T-helper 1 cell treated with Interleukin-12 subunit alpha and Interleukin-12 subunit beta and Interleukin-4 antibody, amounts not matched to agents 30 ng/mL and 1 ng/mL, for 36 hours (primary cell): ENCODE measurements at places on chromosomes 13 and 19. TPM values are rescaled to one million over a fixed set of nuclear protein-coding genes. Genes with fewer than 3 reads are reported as not detected.

Gene ZNF416
- total RNA-seq: 6.1 and 6.4 TPM in 2 replicates

Gene C19orf18
- total RNA-seq: 0.32 TPM in 1 of 2 replicates, not detected in the other

Gene GJB2
- total RNA-seq: 3.9 and 4.9 TPM in 2 replicates

Gene ZNF723
- not detected in 2 replicates for total RNA-seq

Gene BST2
- total RNA-seq: 214 and 218 TPM in 2 replicates

Gene SYT5
- not detected in 2 replicates for total RNA-seq

Gene GDF15
- total RNA-seq: 0.78 TPM in 1 of 2 replicates, not detected in the other

Gene PRR22
- 5.0 and 5.3 TPM in 2 replicates for total RNA-seq

Gene CEACAM4
- not detected in 2 replicates for total RNA-seq

Gene FAM174C
- 55.8 and 64.6 TPM in 2 replicates for total RNA-seq

Gene CGB3
- not detected in 2 replicates for total RNA-seq

Gene GAS6
- total RNA-seq: 3.3 and 3.8 TPM in 2 replicates

Gene CERS1
- total RNA-seq: not detected in 2 replicates

Gene ZNF91
- total RNA-seq: 30.7 and 38.0 TPM in 2 replicates

Gene DAND5
- total RNA-seq: 0.10 TPM in 1 of 2 replicates, not detected in the other

Gene LILRA1
- not detected in 2 replicates for total RNA-seq

Gene TTC9B
- total RNA-seq: not detected in 2 replicates

Gene KLC3
- not detected in 2 replicates for total RNA-seq

Gene C19orf67
- 0.32 and 0.34 TPM in 2 replicates for total RNA-seq

Gene COLGALT1
- 53.4 and 62.0 TPM in 2 replicates for total RNA-seq

Gene ZNF480
- total RNA-seq: 12.0 and 16.2 TPM in 2 replicates

Gene SLC5A5
- 1.6 and 2.2 TPM in 2 replicates for total RNA-seq

Gene TUBB4A
- 1.5 and 2.4 TPM in 2 replicates for total RNA-seq

Gene CACNA1A
- total RNA-seq: 1.7 and 2.5 TPM in 2 replicates

Gene WTIP
- 0.27 and 0.37 TPM in 2 replicates for total RNA-seq

Gene SNRPD2
- 489 and 509 TPM in 2 replicates for total RNA-seq

Gene RFPL4A
- not detected in 2 replicates for total RNA-seq

Gene DGKH
- 14.2 and 14.5 TPM in 2 replicates for total RNA-seq

Gene NOTCH3
- total RNA-seq: not detected in 2 replicates

Gene ABCA7
- 63.6 and 71.7 TPM in 2 replicates for total RNA-seq

Gene CBARP
- 0.10 TPM in 1 of 2 replicates, not detected in the other for total RNA-seq

Gene MBD3L2
- not detected in 2 replicates for total RNA-seq

Gene CYP2A6
- total RNA-seq: not detected in 2 replicates

Gene ATP8A2
- 1.7 and 1.9 TPM in 2 replicates for total RNA-seq

Gene WDR88
- total RNA-seq: not detected in 2 replicates

Gene CLEC4G
- total RNA-seq: not detected in 2 replicates

Gene VSIG10L
- total RNA-seq: 1.0 and 1.2 TPM in 2 replicates

Gene PDE4A
- 59.3 and 61.9 TPM in 2 replicates for total RNA-seq

Gene ZNF83
- total RNA-seq: 40.7 and 42.6 TPM in 2 replicates

Gene ZNF724
- total RNA-seq: 9.2 and 10.1 TPM in 2 replicates

Gene PTGER1
- total RNA-seq: 0.39 and 0.41 TPM in 2 replicates

Gene PABPC3
- total RNA-seq: 0.12 and 0.32 TPM in 2 replicates

Gene PEX11G
- 0.42 and 0.98 TPM in 2 replicates for total RNA-seq

Gene ICAM4
- total RNA-seq: 1.2 and 1.3 TPM in 2 replicates
